ENCODE measurements at places on chromosomes 5 and 9.

DNA sequence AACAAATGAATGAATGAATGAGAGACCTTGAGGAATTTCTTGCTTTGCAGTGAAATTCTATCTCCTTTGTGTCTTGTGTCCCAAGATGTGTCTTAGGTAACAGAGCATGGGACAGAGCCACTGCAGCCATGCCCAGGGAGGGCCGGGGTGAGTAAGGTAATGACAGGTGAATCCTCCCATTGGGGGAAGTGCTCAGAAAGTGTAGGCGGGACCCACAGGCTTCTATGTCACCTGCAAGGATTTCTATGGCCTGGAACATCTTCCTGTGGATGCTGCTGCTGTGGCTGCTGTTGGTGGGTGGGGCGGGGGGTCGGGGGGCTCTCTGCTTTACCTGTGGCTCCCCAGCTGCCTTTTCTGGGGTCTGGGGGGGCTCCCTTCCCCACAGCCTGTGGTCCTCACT lies 133.6 kb upstream of the IER5L start:
- no peak for DNase-seq

DNA sequence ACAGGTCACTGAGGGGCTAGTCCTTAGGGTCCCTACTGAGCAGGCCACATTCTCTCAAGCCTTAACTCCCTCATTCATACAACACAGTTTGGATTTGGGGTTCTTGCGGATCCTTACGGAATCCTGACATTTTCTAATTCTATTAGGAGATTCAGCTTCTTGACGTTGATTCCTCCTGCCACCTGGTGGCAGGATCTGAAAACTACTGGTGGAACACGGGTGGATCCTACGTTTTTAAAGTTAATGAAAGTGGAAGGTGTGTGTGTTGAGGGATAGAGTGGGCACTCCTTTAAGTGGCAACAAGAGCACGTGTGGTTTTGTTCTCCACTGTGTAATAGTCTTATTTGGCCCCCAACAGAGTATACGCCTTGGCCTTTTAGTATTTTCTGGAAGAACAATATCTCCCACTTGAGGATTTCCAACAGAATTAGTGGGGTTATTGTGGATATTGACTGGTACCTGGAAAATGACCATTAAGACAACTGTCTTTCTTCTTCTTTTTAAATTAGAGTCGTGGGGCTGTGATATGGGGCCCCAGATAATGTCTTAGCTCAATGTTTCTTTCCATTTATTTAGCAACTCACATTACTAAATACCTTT lies 25.2 kb downstream of the SLC28A3 start:
- DNase-seq = no peak

GRCh38 chr5:36369219-36369690 lies 67.6 kb upstream of the RANBP3L start:
- DNase-seq = no peak

GRCh38 chr5:32157078-32157477 lies 17.0 kb downstream of the GOLPH3 start:
- no peak for DNase-seq

GRCh38 chr9:68802525-68803015 lies 97.5 kb downstream of the PIP5K1B start:
- DNase-seq = no peak

- no peak for DNase-seq
Measured at GRCh38 chr5:14305045-14305444, 161.9 kb downstream of the TRIO start.
